ENCODE measurements at places on chromosomes 2 and 18. TPM values are rescaled to one million over a fixed set of nuclear protein-coding genes. Genes with fewer than 3 reads are reported as not detected.

- no peak for DNase-seq
Measured at GRCh38 chr18:67367540-67367939, 149.0 kb downstream of the DSEL start.

GRCh38 chr2:216845426-216845825 lies 14.4 kb downstream of the TNP1 start:
- no peak for DNase-seq

The WDCP gene
- 18.2 TPM for total RNA-seq

DNA sequence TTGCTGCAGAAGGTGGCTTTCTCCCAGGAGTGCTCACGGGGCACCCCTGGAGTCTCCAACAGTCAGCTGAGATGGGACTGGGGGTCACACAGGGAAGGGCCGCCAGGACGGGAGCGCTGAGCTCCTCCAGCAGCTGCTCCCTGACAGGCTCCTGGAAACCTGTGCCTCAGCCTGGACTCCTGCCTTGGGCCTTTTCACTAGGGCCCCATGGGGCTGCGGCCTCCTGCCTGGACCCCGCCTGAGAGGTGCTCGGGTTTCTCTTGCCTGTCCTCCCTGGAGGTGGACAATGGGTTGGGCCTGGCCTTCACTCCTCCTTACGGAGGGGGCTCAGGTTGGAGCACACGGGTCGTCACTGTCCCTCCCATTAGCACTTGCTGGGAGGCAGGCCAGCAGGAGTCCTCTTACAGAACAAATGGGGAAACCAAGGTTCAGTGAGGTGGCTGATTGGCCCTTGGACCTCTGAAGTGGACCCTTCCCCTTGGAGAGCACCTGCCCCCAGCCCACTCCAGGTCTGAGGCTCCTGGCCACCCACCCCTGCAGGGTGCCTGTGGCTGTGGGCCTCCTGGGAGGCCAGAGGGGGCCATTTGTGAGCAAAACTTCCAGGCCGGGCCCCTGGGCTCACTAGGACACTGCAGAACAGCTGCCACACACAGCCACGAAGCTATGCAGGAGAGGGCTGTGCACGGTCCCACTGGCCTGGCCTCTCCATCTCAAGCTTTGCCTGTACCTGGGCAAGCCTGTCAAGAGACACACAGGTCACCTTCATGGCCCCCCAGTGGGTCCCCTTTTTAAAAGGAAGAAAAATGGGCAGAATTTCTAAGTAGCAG lies 57.1 kb upstream of the ODC1 start:
- DNase-seq = no peak

DNA sequence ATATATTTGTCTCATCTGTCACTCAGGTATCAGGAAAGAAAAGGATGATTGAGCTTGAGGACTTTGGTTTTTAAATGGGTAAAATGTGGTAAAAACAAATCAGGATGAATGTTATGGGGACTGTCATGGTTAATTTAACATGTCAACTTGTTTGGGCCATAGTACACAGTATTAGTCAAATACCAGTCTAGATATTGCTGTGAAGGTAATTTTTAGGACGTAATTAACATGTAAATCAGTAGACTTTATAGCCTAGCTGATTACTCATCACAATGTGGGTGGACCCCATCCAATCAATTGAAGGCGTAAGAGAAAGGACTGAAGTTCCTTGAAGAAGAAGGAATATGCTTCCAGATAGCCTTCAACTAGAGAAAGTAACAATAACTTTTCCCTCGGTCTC lies 275.7 kb upstream of the ZNF804A start:
- no peak for DNase-seq

GRCh38 chr2:104033399-104033798 lies 820.5 kb upstream of the POU3F3 start:
- DNase-seq = peak; percentile 51

The CRYGD gene
- total RNA-seq = not detected

- peak; percentile 96 for DNase-seq
Measured at GRCh38 chr18:26548415-26549262, at the start of gene KCTD1. Gene KCTD1 (minus strand): TSS chr18:26548553. CDS start chr18:26548536, 17 bp downstream.

- DNase-seq = peak; percentile 76
Measured at GRCh38 chr2:112683550-112684414, 37.0 kb upstream of the NT5DC4 start.

- DNase-seq = no peak
Measured at GRCh38 chr2:134550566-134551164, 168.1 kb downstream of the TMEM163 start.

DNA sequence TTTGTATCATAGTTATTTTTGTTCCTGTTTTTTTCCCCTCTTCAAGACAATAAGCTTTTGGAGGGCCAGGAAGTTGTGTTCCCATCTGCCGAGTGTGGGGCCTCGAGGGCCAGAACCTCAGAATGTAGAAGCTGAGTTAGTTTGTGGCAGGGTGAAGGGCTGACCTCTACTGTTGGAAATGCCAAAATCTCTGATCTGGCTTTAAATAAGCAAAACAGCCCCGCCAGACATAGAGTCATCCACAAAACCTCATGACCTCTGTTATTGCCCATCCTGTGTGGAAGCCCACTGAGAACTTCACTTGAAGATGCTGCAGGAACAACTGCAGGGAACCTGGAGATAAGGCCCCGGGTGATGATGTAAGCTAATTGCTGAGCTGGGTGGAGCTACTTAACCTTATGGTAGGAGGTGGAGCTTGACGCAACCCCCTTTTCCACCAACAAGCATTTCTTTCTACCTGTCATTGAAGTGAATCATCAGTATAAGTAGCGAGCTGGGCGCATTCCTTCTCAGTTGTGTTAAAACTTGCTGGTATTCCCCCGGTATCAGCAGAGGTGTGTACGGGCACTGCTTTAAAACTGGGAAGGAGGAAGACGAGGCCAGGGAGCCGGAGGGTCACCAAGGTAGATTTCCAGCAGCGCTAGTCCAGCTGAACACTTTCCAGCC lies 177.2 kb downstream of the NEDD4L start:
- DNase-seq = peak; percentile 89

The TSGA10 gene
- total RNA-seq = 7.8 TPM

The POLE4 gene
- 37.1 TPM for total RNA-seq

The SH2D6 gene
- total RNA-seq = 1.3 TPM

The LDLRAD4 gene
- total RNA-seq = 15.1 TPM

The RNF125 gene
- 19.3 TPM for total RNA-seq

DNA sequence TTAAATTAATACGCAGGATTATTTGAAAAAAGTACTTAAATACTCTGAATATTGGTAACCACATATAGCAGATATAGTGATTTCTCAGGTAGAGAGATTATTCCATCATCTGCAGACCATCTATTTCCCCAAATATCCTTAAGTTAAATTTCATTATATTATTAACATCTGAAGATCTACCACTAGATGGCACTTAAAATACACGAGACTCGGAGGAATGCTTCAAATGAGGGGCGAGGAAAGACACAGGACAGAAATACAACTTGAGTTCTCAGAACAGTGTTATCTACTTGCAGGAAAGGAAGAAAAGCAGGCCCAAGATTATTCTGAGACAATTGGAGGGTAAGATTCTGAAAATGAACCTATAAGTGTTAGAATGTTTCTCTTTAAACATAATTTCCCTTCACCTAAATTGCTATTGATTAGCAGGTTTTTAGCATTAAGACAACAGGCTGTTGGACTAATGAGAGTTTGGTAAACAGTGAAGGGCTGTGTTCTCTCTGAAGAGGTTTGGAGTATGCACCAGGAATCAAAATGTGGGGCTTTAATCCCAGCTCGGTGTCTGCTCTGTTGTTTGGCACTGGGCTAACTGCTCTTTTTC lies 76.9 kb upstream of the GCFC2 start:
- DNase-seq = no peak

GRCh38 chr2:113376913-113377445 lies 60.5 kb upstream of the ZNG1B start:
- DNase-seq = no peak

The ABCG5 gene
- total RNA-seq = not detected

GRCh38 chr18:27966881-27967280 lies 210.0 kb downstream of the CDH2 start:
- no peak for DNase-seq

DNA sequence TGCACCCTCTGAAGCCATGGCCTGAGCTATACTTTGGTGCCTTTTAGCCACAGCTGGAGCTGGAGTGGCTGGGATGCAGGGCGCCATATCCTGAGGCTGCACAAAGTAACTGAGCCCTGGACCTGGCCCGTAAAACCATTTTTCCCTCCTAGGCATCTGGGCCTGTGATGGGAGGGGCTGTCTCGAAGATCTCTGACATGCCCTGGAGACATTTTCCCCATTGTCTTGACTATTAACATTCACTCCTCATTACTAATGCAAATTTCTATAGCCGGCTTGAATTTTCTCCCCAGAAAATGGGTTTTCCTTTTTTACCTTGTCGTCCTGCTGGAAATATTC lies 15.4 kb downstream of the TAF1B start:
- no peak for DNase-seq

DNA sequence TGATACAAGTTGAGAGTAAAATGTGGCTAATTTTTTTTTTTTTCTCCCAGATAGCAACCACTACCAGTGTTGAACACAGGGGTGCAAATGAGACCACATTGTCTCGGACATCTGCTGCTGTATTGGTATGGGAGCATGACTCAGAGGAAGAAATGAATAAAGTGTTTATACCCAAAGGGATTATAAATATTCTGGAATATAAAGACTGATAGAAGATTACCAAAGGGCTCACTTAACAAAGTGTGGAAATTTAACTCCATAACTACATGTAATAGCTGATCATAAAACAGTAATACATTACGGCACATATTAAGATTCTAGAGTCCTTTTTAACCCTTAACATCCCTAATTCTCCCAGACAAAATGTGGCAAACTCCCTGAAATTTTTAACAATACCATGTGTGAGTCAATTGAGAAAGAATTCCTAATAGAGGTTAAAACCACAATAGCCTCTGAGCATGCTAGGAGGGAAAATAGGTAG lies 1023.0 kb upstream of the ACVR2A start:
- DNase-seq = no peak

The ZNF892 gene
- total RNA-seq = 16.7 TPM

- peak; percentile 55 for DNase-seq
Measured at GRCh38 chr2:200509235-200509611, 645 bp downstream of the KCTD18 start.

The C2orf78 gene
- total RNA-seq = not detected

DNA sequence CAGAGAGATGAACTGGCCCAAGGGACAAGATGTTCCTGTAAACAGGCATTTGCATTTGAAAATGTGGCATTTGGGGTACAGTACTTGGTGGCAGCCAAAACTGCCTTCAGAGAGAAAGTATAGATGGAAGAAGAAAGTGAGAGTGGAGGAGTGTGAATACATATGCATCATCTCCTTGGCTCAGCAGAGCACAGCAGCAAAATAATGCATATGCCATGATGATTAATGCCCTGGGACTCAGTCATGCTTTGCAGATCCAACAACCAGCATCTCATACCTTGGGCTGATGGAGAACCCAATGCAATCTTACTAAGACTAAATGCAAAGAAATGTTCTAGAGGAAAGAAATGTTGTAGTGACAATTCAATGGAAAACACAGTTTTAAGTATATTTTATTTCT lies 29.7 kb upstream of the CYTIP start:
- no peak for DNase-seq

- no peak for DNase-seq
Measured at GRCh38 chr2:239753401-239753837, 271.7 kb downstream of the NDUFA10 start.

The BIRC6 gene
- 92.7 TPM for total RNA-seq

- DNase-seq = no peak
Measured at GRCh38 chr2:224417361-224417729, 15.4 kb upstream of the FAM124B start.

- peak; percentile 37 for DNase-seq
Measured at GRCh38 chr18:519019-519879, 18.7 kb upstream of the COLEC12 start.

- DNase-seq = no peak
Measured at GRCh38 chr2:99949530-99949929, 192.9 kb downstream of the AFF3 start.

The POTEF gene
- total RNA-seq = 0.38 TPM

GRCh38 chr18:78722386-78722785 lies 257.2 kb upstream of the SALL3 start:
- DNase-seq = no peak

DNA sequence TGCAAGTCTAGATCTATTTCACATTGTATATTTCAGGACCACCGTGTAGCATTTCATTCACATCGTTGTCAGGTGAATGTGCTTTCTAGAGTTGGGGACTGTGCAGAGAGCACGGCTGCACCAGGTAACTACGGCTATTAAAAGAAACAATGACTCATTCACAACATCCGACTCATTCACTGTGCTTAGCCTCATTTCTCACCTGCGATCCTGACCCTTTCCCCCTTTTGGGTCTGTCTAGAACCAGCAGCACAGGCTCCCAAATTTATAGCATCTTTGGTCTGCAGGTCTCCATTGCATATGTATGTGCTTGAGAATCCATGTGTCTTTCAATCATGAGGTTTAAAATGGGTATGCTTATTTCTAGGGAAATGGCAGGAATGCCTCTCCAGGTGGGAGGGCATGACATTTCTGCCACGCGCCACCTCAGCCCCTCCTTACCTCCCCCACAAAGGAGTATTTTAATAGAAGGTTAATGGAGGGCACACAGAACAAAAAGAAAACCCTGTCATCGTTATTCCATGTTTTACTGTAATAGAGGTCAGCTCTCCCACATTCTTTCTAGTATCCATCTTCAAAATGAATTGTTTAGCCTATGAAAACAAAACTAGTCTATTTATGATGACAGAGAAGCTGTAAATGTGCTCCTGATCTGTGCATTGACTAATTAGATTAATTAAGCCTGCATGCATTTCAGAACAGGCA lies 246.7 kb upstream of the EPHA4 start:
- peak; percentile 59 for DNase-seq

The EMILIN1 gene
- total RNA-seq = 2.1 TPM

GRCh38 chr2:135227386-135227785 lies 175.3 kb downstream of the RAB3GAP1 start:
- DNase-seq = no peak

GRCh38 chr18:72935744-72936143 lies 68.0 kb upstream of the NETO1 start:
- no peak for DNase-seq

GRCh38 chr2:56666777-56667176 lies 483.0 kb downstream of the CCDC85A start:
- no peak for DNase-seq

- no peak for DNase-seq
Measured at GRCh38 chr18:64444819-64445218, 295.9 kb upstream of the LINC00305 start.

DNA sequence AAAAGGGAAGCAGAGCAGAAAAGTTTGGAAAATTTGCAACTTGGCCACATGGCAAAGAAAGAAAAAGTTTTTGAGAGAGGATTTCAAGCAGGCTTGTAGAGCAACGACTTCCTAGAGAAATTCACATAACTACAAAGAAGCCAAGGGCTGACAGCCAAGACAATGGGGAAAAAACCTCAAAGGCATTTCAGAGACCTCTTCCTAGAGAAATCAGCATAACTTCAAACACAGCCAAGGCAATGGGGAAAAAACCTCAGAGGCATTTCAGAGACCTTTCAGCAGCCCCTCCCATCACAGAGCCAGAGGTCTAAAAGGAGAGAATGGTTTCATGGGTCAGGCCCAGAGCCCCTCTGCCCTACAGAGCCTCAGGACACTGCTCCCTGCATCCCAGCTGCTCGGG lies 7.2 kb downstream of the ADI1 start:
- DNase-seq = peak; percentile 11

GRCh38 chr2:200585730-200586643 lies at the start of gene AOX1:
Gene AOX1 (plus strand): TSS chr2:200586014. CDS start chr2:200586109, 95 bp downstream.
- peak; percentile 92 for DNase-seq

GRCh38 chr2:189952536-189953109 lies 109.9 kb downstream of the MSTN start:
- DNase-seq = no peak

Data from endodermal cell (in vitro differentiated cells).